ENCODE measurements at places on chromosomes 5 and 9.

DNA sequence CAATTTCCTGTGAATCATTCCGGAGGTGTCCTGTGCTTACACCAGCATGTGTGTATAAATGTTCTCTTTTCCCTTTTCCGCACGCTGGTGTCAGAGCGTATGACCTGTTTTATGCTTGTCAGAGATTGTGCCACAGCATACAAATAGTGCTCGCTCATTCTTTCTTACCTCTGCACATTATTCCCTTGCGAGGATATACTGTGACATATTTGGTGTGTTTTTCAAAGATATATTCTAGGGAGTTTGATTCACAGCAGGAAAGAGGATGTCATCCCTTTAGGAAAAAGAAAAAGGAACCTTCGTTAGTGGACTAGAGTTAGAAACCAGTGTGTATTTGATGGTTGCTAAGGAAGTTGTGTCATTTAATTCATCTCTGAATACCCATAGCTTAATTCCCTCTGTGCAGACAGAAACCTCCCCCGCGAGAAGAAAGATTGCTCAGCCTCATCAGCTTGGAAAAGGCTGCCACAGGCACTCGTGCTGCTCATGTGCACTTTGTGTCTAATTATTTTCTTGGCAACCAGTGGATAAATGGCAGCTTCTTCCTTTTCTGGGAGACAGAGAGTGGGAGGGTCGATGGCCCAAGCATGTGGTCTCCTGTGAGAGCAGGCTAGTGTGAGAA, 14.7 kb upstream of the CCIN start:
- DNase-seq, result no peak

DNA sequence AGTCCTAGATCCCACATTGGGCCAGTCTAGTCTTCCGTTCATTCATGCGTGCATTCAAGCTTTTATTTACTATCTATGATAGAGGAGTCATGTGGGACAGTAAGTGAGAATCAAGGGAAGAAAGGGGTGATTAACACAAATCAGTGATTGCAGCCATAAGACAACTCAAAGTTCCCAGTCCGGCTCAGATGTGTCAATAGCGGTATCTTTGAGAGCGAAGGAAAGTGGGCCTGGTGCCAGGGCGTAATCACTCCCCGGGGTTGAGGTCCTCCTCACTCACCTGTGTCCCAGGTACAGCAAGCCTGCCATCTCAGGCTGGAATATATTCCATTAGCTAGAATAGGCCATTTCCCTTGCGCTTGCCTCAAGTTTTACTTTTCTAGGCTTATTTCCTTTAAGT, 196.3 kb downstream of the ATP10B start:
- DNase-seq, result no peak

- DNase-seq, result no peak
Observed at GRCh38 chr5:113390224-113390623, 44.6 kb downstream of the TSSK1B start.

- no peak for DNase-seq
Observed at GRCh38 chr5:148735301-148735835, 81.0 kb upstream of the HTR4 start.

DNA sequence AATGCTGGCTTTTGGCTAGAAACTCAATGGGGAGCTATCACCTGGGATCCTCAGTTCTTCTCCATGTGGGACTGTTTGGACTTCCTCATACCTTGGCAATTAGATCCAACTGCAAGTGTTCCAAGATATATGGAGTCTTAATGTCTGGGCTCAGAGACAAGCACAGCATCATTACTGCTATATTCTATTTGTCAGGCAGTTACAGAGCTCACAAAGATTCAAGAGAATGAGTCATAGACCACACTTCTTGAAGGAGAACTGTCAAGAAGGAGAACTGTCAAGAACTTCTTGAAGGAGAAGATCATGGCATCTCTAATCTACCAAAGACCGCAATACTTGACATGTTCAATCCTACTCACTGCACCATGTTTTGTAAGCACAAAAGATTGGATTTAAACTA, 106.8 kb upstream of the NREP start:
- DNase-seq, result no peak

GRCh38 chr5:92637247-92637646, 943.8 kb downstream of the NR2F1-AS1 start:
- no peak for DNase-seq

Data from stimulated activated CD4-positive, alpha-beta T cell treated with anti-CD3 and anti-CD28 coated beads, Interleukin-15, amount 100 ng/mL, for 1 hour (primary cell).